ENCODE measurements at places on chromosomes 3 and 15.
A peak's percentile ranks its signal among the peaks of the same experiment; 100 is the strongest.

DNA sequence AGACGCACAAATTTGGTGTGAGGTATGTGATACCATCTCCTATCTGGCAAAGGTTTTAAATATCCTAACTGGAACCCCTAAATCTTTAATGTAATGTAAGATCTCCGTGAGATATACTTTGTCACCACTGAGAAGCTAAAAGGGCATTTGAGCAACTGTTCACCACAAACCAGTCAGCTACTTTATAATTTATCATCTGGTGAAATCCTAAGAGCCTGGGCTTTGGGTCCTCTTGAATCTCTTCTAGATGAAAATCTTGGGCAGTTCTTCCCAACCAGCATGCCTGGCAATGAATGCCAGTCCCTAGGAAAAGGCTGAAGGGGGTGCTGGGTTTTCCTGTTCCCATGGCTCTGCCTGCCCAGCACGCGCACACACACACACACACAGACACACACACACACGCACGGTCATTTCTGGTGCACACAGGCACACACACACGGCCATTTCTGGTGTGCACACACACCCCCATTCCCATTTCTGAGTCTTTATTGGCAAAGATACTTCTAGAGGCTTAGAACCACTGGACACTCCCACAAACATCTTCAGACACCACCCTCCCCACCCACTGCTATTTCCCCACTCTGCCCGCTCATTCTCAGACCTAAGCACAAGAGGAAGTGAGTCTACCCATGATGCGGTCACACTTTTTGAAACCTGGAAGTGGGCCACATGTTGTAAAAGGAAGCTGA is 72.6 kb downstream of the MYO1E start:
- DNase-seq, result no peak

DNA sequence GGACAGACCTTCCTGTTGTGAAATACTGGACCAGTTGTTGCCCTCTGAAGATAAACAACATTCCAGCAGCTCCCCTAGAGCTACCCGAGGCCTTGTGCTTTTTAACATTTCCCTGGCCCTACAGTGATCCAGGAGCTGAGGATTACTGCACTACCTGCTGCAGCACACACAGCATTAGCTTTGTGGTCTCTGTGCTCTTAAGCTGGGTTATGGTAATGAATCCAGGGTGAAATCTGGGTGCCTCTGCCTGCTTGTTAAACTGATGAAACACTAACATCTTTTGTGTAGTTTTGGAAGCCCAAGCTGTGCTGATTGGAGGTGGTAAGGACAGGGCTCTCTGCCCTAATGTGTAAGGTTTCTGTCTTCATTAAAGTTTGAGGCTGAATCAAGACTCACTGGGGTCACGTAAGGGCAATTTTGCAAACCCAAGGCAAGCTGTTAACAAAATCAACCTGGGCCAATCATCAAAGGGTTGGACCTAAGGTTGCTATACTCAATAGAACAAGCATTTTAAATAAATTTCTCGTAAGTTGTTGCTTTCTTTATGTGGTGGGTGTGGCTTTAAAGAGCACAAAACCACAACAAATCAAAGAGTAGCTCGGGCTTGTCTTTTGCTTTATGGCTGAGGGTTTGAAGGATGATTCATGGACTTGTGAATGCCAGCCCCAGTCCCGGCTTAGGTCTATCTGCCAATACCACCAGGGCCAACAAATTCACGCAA is 183.9 kb downstream of the TPRG1 start:
- no peak for DNase-seq

DNA sequence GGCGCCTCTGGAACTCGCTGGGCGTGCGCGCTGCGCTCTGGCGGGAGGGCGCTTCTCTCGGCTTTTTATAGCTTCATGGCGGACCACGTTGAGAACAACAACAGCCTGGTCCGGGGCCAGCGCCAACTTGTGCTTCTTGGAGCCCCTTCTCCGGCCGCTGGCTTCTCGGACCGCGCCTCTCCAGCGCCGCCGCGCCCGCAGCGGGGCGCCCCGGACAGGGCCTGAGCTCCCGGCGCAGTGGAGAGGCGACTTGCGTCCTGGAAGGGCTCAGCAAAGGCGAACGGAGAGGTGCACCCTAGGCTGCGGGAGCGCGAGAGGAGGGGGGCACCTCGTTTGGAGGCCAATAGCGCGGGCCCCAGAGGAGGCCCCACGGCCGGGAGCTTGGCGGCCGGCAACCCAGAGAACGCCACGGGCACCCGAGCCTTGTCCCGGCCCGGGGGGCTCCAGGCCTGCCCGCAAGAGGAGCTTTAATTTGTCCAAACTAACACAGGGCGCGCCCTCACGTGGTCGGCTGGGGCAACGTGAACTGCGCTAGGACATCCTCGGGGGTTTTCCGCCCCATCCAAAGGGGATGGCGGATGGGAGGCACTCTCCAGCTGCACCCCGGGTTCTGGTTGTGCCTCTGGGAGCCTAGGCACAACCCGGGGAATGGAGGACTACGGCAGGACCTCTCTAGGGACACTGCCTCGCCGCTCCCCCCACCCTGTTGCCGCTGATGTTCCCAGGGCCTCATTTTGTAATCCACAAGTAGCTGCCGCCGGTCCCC is 37.8 kb downstream of the HMCES start:
- peak; percentile 69 for DNase-seq

GRCh38 chr3:60298141-60298540 is 953.1 kb downstream of the FHIT start:
- DNase-seq, result no peak

- DNase-seq, result peak; percentile 99
Observed at GRCh38 chr3:184561061-184561912, at the start of gene EPHB3. Gene EPHB3, plus strand, starts transcription at chr3:184561785. Its CDS starts 451 bp downstream, at chr3:184562236.

- no peak for DNase-seq
Observed at GRCh38 chr3:188049606-188050530, 104.1 kb upstream of the LPP start.

GRCh38 chr15:72463702-72464101 is 10.4 kb upstream of the ARIH1 start:
- DNase-seq, result no peak

GRCh38 chr3:156957715-156958114 is 131.6 kb downstream of the LEKR1 start:
- DNase-seq, result no peak

DNA sequence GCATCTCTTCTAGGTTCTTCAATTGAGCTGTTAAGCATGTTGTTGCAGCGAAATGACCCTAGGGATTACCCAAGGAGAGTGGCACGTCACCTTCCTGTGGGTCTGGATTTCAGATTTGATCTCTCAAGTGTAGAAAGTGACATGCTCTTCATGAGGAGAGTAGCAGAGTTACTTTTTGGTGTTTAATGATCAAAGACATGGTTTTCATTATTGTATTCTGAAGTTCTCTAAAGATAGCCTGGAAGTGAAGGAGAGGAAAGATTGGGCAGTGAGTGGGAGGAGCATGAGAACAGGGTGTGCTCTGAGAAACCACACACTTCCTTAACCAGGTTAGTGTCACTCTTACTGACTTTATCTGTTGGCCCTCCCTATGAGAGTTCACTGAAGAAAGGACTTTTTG is 153.6 kb downstream of the AKAP13 start:
- DNase-seq, result no peak

DNA sequence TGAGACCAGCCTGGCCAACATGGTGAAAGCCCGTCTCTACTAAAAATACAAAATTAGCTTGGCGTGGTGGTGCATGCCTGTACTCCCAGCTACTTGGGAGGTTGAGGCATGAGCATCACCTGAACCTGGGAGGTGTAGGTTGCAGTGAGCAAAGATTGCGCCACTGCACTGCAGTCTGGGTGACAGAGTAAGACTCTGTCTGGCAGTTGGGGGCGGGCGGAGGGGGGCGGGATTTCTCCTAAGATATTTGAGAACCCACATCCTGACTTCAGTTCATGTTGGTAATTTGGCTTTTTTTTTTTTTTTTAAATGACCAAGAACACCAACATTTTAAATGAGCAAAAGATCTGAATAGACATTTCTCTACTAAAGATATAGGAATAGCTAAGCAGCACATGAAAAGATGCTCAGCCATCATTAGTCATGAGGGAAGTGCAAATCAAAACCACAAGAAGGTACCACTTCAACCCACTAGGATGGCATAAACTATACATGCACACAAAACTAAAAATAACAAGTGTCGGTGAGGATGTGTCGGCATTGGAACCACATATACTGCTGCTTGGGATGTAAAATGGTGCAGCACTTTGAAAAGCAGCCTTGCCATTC is 75.6 kb upstream of the LMOD3 start:
- no peak for DNase-seq

Measured in NCI-H1092 treated with DMSO at 0.1 percent for 48 hours (cell line).